ENCODE measurements at places on chromosomes 1 and 21. TPM values are rescaled to one million over a fixed set of nuclear protein-coding genes. Genes with fewer than 3 reads are reported as not detected.
A peak's percentile ranks its signal among the peaks of the same experiment; 100 is the strongest.

DNALI1 gene
- not detected for total RNA-seq

F5 gene
- 50.8 TPM for total RNA-seq

PPIH gene
- 91.0 TPM for total RNA-seq

RUNX3 gene
- 155 TPM for total RNA-seq

SYNC gene
- not detected for total RNA-seq

KIF21B gene
- 56.6 TPM for total RNA-seq

DNA sequence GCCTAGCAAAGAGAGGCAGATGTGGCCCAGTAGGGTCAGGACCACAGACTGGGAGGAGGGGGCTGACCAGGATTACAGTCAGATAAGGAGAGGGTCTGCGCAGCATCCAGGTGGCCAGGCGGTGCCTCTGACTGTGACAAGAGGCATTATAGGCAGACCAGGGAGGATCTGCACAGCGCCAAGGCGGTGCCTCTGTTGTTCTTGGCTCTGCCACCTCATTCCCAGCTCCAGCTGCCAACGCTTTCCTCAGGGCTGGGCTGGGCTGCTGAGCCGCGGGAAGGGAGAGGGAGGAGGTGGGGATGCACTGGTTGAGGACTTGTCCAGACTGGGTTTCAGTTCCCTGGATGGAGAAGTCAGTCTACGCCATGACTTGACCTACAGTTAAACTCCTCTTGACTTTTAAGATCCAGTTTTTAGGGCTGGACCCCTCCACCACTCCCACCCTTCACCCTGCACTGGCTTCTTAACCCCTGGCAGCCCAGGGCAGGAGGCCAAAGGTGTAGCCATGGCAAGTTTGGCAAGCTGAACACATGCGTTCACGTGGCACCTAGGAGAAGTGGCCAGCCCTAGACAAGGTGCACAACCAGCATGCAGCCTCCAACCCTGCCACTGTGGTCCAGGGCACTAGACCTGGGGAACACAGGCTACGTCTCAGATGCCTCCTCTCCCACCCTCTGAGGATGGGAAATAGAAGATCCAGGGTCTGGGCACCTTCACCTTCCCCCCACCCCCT is 4.5 kb upstream of the CRABP2 start:
- no peak for DNase-seq

- peak; percentile 18 for DNase-seq
Measured at GRCh38 chr1:184695023-184695422, 59.6 kb downstream of the EDEM3 start.

DNA sequence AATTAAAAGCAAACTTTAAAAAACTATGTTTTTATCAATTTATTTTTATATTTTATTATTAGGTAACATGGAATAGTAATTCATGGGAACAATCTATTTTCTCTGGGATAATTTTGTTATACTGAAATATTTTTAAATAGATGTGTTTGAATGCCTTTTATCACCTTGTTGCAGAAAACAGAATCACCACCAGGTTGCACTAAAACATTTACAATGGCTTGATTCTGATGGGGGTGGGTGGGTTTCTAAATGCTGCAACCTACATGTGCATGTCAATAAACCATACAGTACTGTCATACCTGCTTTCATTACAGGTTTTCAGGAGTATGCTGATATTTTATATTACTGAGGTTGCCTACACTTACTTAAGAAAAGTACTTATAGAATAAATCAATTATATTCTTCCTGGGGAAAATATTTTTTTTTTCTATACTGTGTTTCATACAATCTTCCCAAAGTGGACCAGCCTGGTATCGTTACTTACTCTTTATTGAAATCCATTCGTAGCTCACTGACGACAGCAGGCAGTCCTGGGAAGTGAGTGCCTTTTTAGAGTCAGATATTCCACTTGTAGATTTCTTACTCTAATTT is 132.8 kb downstream of the PTPRC start:
- DNase-seq = no peak

- DNase-seq = peak; percentile 73
Measured at GRCh38 chr1:179706339-179706941, 36.7 kb upstream of the FAM163A start.

GRCh38 chr1:7970246-7970645 is 8.7 kb downstream of the PARK7 start:
- no peak for DNase-seq

GRCh38 chr21:44537930-44538911 is 1.8 kb downstream of the KRTAP10-1 start:
- no peak for DNase-seq

GRCh38 chr1:109290998-109291397 is 8.1 kb upstream of the PSRC1 start:
- DNase-seq = no peak

DNA sequence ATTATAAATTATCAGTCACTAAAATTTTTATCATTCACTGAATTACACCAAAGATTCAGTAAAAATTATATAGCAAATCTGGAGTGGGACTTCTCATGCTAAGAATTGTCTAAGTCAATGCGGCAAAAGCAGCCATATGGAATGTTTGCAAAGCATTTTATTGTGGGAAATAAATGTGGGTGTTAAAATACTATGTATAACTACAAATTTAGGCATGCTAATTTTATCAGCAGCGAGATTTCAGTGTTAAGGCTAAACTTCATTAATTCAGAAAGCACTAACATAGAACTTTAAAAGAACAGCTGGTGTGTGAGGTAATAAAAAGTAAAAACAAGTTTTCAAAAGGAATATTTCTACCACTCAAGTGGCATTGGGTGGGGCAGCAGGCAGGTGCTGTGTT is 21.4 kb downstream of the COLGALT2 start:
- no peak for DNase-seq

DNA sequence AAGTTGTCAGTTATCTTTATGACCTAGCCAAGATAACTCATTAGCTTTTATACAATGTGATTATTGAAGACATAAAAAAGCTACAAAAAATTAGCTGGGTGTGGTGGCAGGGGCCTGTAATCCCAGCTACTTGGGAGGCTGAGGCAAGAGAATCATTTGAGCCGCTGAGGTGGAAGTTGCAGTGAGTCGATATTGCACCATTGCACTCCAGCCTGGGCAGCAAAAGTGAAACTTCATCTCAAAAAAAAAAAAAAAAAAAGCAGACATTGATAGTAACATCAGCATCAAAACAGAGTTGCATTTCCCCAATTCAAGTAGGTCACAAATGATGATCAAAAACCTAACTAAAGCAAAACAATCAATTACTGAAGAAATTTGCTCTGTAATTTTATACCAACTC is 191.4 kb downstream of the PTGER3 start:
- DNase-seq = no peak

DNA sequence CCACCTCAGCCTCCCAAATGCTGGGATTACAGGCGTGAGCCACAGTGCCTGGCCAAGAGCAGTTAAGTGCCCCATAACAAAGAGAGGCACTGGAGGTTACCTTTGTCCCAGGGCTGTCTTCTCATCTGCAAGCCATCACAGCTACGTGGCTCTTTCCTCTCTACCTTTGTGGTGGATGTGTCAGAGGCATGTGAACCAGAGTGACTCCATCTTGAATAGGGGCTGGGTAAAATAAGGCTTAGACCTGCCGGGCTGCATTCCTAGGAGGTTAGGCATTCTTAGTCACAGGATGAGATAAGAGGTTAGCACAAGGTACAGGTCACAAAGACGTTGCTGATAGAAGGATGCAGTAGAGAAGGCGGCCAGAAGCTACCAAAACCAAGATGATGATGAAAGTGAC is 59.4 kb upstream of the POU2F1 start:
- DNase-seq = no peak

DNA sequence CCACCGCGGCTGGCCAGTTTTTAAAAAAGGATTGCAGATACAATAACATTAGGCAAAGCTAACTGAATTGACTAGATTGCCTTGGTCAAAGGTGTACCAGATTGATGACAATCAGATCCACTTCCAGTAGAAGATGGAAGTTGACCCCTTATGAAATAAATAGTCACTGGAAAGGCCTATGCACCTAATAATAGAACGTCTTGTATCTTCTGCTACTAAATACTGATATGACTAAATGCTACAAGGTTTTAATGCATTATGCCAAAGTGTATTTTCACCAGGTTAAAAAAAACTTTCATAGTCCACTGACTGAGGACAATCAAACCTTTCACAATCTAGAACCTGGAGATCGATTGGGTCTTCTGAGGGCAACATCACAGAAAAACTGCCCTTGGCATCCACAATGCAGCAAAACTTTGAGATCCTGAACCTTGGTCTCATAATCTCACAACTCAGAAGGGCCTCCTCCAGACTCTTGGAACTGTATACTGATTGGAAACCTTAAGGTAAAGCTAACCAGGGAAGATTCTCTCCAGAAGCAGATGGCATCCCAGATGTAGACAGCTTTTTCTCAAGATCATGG is 7.8 kb upstream of the RBBP5 start:
- no peak for DNase-seq

DNA sequence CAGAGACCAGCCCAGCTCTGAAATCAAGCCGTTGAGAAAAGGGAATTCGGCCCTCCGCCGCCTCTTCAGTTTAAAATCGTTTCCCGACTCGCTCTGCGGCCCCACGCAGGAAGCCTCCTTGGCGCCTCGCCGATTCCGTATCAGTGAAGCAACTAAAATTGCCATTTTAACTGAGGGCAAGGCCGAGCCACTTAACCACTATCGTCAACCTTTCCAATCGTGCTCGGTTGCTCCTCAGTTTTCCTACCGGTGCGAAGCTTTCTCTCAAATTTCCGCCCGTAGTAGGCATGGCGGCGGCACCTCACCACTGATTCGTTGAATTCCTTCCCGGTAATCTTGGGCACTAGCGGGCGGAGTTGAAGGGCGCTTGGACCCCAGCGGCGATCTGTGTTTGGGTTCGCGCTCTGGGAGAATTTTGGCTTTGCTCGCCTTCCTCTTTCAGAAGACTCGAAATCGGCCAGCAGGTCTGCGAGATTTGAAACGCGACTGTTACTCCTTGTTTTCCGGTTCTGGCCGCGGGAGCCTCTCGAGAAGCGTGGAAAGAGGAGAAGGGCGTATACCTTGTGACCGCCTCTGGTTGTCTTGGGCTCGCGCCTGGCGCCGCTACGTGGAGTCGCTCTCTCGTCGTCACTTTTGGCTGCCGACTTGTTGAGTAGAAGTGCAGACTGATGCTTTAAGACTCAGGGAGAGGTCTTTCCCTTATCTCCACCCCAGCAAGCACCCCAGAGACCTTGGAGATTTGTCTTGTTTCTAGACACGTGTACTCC is at the start of the genes CENPL and DARS2:
TSS of gene CENPL (minus strand) at position 569 of the 767 bp plus-strand sequence. CDS start 13,584 bp downstream, outside the sequence.
TSS of gene DARS2 (plus strand) at position 359 of the 767 bp plus-strand sequence. CDS start 557 bp downstream, outside the sequence.
- DNase-seq = peak; percentile 95

Measured in activated CD4-positive, alpha-beta memory T cell treated with anti-CD3 and anti-CD28 coated beads for 36 hours (primary cell).